ENCODE measurements at places on chromosomes 12 and 14. TPM values are rescaled to one million over a fixed set of nuclear protein-coding genes. Genes with fewer than 3 reads are reported as not detected.

DNA sequence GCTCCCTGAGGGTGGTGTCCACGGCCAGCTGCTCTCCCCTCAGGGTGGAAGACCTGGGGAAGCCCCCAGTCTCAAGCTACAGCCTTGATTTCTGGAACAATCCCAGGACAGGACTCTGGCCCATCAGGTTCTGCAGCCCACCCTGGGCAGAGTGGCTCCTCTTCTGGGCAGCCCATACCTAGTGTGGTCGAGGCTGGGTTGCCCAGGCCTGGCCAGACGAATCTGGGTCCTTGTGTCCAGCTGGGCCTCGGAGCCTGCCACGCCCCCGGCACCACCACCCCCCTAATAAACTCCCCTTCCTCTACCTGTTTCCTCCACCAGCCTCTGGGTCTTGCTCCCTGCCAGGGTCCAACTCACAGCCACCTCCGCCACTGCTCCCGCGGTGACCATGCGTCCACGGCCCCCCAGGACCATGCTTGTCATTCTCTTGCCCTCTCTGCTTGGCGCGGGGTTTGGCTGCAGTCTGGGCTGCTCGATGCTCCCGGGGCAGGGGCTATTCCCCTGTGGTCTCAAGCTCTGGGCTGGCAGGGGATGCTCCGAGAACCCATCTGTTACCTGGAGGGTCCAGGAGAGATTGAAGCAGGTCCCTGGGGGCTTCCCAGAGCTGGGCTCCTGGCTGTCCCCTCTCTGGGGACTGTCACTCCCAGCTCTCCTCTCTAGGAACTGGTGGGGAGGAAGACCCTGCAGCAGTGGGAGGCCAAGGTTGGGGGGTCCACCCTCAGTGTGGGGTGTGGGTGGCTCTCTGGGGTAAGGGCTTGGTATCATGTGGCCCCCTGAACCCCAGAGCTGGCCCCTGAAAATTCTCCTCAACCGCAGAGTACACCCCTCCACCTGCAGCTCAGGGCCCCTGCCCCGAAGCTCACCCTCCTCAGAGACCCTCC is 8.7 kb upstream of the GPR132 start:
- H3K27ac ChIP-seq: no peak overlapping the region
- peaks cover 32% of the 10 kb centered on the region for H3K27me3 ChIP-seq
- peaks cover 6% of the 10 kb centered on the region for H3K4me1 ChIP-seq
- H3K4me3 ChIP-seq: no peak overlapping the region
- DNase-seq: no peak

DNA sequence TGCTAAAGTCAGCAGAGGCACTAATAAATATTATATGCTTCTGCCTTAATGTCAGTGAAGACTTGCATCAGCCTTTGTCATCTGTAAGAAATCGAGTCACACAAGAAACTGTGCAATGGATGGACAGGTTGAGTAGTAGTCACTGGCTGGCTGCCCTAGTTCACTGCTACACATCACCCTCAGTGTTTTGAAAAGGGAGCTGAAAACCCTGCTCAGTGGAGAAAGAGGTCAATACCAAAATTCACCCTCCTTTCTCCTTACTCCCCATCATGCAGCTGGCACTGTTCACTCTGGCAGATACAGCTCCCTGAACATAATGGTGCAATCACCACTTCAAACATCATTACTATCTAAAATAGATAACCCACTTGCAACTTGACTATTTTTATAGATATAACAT is 6.6 kb downstream of the ANKS1B start:
- no peak overlapping the region for H3K4me3 ChIP-seq
- H3K27ac ChIP-seq: no peak overlapping the region
- H3K27me3 ChIP-seq: no peaks in the 10 kb centered on the region
- no peaks in the 10 kb centered on the region for H3K36me3 ChIP-seq

GRCh38 chr12:83172441-83172840 is 485.7 kb downstream of the TMTC2 start:
- H3K27ac ChIP-seq: no peak overlapping the region
- H3K36me3 ChIP-seq: no peaks in the 10 kb centered on the region
- DNase-seq: no peak
- no peak overlapping the region for H3K4me3 ChIP-seq
- H3K4me1 ChIP-seq: no peaks in the 10 kb centered on the region
- no peaks in the 10 kb centered on the region for H3K27me3 ChIP-seq

- H3K27ac ChIP-seq: no peak overlapping the region
- no peak for DNase-seq
- no peak overlapping the region for H3K4me3 ChIP-seq
Measured at GRCh38 chr12:44847888-44848702, 28.0 kb downstream of the NELL2 start.

GRCh38 chr12:31386364-31386777 is 60.4 kb upstream of the SINHCAF start:
- H3K4me1 ChIP-seq: no peaks in the 10 kb centered on the region
- H3K4me3 ChIP-seq: no peak overlapping the region
- H3K27me3 ChIP-seq: no peaks in the 10 kb centered on the region
- DNase-seq: no peak

OR6C6 gene
- not detected for total RNA-seq

TMEM121 gene
- total RNA-seq: 2.0 TPM
